ENCODE measurements at places on chromosomes 1 and 21.
A peak's percentile ranks its signal among the peaks of the same experiment; 100 is the strongest.

GRCh38 chr1:116496380-116496779 lies 74.4 kb downstream of the CD58 start:
- DNase-seq, result no peak

DNA sequence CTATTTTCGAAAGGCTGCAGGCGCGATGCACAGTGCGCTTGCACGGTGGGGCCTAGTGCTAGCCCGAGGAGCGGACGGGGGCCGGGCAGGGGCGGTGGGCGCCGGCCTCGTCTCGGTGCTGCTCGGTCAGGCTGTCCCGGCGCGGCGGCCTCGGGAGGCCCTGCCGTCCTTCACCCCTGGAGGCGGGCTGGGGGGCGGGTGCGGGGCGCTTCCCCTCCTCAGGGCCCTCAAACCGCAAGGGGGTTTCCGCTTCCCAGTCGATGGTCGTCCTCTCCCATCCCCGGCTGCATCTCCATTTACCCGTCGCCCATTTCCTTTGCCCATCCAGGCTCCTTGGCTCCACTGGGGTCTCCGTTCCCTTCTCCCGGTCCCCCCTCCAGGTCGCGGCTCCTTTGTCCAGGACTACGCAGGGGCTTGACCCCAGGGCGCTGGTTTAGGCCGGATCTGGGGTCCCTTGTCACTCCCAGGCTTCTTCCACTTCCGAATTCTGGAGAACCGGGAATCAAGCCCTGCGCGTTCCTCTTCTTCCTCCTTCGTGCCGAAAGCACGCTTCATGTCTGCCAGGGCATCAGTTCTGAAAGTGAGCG lies 196.3 kb upstream of the LMO4 start:
- no peak for DNase-seq

GRCh38 chr1:188986745-188987417 lies 1490.8 kb downstream of the BRINP3 start:
- peak; percentile 1 for DNase-seq

GRCh38 chr1:155514582-155515187 lies 47.9 kb downstream of the ASH1L start:
- no peak for DNase-seq

- no peak for DNase-seq
Observed at GRCh38 chr1:34166625-34167361, 1.8 kb upstream of the CSMD2 start.

DNA sequence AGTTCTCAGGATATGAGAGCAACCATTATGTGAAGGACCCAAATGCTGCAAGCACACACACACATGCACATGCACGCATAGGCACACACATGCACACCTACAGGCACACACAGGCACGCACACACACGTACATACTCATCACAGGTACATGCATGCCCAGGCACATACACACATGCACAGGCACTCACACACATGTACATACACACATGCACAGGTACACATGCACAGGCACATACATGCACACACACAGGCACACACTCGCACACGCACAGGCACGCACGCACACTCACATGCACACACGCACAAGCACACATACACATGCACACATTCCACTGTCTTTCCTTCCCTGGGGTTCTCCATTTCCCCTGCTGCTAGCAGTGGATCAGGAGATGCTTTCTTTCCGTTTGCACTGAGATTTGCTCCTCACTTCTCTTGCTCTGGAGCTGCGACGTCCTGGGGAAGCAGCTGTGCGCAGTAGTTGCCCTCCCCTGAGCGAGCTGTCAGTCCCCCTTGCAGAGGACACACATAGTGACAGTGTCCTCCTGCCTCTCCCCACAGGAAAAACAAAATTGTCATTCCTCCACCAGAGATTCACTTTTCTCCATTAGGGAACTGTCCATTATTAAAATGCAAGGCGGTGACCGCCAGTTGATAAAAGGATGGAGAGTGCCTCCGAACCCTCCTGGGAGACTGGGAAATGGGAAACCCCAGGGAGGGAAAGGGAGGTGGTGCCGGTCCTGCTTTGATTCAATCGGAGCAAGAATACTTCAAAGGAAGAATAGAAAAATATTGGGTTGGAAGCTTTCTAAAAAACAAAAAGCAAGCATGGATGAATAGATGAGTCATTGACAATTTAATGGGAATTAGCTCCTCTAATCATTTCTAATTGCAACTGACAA lies 69.5 kb downstream of the WDR4 start:
- DNase-seq, result no peak

DNA sequence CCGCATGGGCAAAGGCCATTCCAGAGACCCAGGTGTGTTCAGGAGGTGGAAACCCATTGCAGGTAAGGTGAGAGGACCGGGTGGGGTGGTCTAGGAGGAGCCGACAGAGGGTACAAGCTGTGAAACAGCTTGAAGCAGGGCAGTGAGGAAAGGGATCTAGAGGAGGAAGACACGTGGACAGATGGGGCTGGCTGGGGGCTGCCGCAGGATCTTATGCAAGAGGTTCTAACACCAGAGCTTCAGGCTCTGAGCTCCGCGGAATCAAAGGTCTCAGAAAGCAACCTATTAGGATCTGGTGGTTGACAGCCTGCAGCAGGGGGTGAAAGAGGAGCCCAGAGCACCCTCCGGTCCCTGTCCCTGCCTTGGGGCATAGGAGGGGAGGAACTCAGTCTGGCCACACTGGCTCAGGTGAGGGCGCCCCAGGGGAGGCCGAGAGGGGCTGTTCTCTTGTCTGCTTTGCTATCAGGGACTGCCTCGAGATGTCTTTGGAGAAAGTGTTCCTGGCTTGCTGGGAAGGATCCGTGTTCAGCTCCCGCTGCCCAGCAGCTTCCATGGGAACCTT lies 1.9 kb downstream of the TFF1 start:
- DNase-seq, result no peak

GRCh38 chr1:182143825-182144645 lies 82.5 kb upstream of the ZNF648 start:
- DNase-seq, result no peak

DNA sequence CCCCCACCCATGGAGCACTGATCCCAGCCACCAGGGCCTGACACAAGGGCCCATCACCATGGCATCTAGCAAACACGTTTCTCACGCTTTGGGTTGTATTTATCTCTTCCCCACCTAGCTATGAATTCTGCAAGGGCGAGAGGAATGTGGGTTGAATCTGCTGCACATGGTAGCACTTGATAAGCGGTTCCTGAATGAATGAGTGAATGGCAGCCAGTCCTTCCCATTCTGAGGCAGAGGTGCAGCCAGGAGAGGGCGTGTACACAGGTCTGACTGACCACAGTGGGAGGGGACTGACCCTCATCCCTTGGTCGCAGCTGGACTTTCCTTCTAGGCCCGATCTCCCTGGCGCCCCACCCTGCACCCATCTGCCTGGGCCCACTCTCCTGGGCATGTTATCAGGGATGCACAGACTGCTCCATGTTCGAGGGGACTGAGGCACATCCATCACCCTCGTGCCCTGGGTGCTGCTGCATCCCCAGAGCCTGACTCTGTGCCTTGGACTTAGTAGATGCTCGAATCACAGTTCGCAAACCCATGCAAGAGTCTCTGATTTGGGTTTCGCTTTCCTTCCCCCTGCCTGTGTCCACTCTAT lies 1.0 kb downstream of the RD3 start:
- DNase-seq, result no peak

- peak; percentile 42 for DNase-seq
Observed at GRCh38 chr1:186183219-186183618, 191.8 kb downstream of the TPR start.

DNA sequence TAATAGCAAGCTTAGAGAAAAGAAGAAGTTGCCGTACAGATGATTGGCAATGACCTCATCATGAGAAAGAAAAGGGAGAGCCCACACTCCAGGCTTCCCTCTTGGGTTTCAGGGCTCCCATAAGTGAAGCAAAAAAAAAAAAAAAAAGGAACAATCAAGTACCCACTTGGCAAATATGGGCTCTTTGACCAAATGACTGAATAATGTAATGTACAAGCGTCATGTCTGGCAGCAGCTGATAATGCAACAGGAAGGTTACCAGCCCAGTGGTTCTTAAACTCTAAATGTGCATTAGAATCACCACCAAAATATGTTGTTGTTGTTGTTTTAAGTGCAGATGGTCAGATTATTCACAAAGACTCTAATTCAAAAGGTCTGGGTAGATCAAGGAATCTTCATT lies 13.5 kb downstream of the TNFSF4 start:
- DNase-seq, result no peak

- no peak for DNase-seq
Observed at GRCh38 chr1:5961601-5962000, 30.6 kb downstream of the NPHP4 start.

DNA sequence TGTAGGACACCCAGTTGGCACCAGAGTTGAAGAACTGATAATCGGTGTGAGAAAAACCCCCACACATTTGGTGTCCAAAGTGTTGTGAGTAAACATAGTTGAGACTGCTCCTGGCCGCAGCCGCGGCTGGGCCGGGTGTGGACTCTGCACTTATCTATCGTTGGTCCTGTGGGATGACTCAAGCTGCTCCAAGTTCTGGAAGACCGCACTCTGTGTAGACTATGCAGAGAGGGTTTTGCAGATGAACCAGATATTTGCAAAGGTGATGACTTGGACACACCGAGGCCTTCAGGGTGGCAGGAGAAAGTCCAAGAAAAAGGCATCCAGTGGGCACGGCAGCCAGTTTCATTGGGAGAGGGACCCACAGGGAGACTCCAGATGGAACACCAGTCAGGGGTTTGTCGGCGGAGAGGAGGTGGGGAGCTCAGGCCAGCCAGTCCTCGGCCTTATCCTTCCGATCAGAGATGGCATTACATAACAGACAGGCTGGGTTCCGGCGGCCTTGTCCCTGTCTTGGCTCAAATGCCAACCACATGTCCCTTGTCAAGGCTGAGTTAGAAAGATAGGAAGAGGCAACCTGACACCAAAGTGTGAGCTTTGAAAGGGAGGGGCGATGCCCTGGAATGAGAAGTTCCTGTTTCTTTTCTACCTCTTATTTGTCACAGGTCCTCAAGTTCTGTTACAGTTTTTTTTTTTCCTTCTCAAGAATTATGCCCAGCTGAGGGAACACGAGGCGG lies 21.1 kb downstream of the C2CD2 start:
- DNase-seq, result no peak

- no peak for DNase-seq
Observed at GRCh38 chr1:178183796-178184195, 89.9 kb downstream of the RASAL2 start.

DNA sequence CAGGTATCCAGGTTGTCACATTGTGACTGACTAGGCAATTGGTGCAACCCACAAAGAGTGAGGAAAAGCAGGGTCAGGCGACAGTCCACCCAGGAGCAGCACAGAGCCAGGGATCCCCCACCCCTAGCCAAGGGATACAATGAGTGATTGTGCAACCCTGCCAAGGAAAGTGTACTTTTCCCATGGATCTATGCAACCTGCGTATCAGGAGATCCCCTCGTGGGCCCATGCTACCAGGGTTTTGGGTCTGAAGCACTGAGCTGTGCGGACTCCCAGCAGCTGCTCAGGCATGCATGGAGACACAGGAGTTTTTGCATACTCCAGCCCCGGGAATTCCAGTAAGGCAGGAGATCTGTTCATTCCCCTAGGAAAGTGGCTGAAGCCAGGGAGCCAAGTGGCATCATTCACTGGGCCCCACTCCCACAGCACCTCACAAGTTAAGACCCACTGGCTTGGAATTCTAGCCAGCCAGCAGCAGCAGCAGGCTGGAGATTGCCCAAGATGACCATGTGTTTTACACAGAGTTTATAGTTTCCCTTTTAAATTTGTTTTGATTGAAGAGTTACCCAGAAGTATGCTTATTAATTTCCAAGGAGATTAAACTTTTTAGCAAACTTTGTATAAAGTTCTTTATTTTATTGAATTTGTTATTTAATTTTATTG lies 136.0 kb downstream of the LTN1 start:
- DNase-seq, result no peak

- DNase-seq, result no peak
Observed at GRCh38 chr1:233863901-233864545, 40.5 kb upstream of the SLC35F3 start.

- DNase-seq, result peak; percentile 30
Observed at GRCh38 chr1:198056255-198056654, 100.5 kb upstream of the NEK7 start.

DNA sequence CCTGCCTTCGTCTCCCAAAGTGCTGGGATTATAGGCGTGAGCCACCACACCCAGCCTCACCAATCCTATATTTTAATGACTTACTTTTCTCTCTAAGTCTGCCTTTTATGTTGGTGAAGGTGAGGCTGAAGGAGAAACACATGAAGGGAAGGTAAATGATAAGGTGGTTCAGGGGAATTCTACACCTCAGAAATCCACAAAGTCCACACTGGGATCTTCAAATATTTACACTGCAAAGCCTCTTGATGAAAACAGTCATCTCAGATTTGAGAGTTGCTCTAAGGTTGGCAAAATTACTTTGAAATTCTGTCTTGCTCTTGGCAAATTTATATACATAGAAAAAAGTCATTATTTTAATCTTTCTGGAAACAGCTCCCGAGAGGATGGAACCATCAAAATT lies 42.0 kb upstream of the CACHD1 start:
- no peak for DNase-seq

- no peak for DNase-seq
Observed at GRCh38 chr1:185860859-185861258, 126.7 kb downstream of the HMCN1 start.

GRCh38 chr1:7784492-7785071 lies 491 bp downstream of the PER3 start:
- peak; percentile 13 for DNase-seq

GRCh38 chr1:29948581-29948980 lies 712.3 kb downstream of the PTPRU start:
- DNase-seq, result no peak

DNA sequence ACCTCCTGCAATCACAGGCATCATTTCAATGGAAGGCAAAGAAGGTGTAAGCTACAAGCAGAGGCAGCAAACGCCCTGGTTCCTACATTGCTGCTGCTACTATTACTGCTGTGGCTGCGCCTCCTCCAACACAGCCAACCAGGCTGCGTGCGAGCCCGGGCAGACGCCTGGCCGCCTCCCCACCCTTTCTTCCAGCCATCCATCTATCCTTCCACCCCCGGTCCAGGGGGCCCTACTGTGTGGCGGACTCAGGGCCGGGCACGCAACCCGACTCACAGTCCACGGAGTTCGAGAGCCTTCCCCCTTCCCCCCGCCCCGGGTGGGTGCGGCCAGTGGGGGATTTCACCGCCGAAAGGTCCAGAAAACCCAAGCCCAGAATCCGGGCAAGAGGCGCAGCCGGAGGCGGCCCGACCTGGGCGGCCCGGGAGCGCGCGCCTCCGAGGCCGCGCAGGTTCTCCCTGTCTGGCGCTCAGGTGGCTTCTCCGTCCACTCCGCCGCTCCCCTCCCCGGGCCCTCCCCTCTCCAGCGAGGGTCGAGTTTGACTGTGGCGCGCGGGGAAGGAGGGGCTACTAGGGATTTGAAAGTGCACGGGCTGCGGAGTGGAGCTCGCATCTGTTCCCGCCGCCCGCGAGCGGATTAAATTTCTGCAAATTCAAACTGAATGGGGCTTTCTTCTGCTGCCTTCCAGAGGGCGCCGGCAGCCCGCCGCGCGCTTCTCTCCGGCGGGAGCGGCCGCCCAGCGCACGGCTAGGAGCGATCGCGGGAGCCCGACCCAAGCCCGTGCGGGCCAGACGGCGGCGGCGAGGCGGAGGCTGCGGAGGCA lies at the start of gene HUNK:
Gene HUNK (plus strand): TSS at position 569 of the 823 bp plus-strand sequence. CDS start 655 bp downstream, outside the sequence.
- DNase-seq, result peak; percentile 3

Data from GM12865 (cell line).